Cerebellar nuclear complex (tissue), 1 donor: ENCODE measurements at places on chromosomes 5 and 9.

GRCh38 chr9:81190659-81191058, 498.7 kb downstream of the TLE1 start:
- no peak for DNase-seq

- DNase-seq, result no peak
Measured at GRCh38 chr5:146640285-146640896, 124.4 kb upstream of the GPR151 start.

GRCh38 chr5:32571128-32571527, 14.2 kb upstream of the SUB1 start:
- DNase-seq, result no peak

DNA sequence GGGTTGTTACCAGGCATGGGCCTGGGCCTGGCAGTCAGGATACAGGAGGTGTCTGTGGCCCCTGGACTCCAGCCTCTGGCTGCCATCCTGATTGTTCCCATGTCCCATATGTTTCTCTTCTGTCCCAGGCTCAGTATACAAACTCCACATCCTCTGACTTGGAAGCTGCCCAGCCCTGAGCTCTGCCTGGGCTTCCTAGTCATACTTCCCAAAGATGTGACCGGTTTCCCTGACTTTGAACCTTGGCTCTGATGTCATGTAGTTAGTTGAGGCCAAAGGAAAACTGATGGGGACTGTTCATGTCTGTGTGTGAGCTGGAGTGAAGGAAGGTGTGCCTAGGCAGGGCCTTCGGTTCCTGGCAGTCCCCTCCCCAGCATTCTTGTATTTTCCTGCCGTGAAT, 50.4 kb downstream of the CYSTM1 start:
- no peak for DNase-seq

DNA sequence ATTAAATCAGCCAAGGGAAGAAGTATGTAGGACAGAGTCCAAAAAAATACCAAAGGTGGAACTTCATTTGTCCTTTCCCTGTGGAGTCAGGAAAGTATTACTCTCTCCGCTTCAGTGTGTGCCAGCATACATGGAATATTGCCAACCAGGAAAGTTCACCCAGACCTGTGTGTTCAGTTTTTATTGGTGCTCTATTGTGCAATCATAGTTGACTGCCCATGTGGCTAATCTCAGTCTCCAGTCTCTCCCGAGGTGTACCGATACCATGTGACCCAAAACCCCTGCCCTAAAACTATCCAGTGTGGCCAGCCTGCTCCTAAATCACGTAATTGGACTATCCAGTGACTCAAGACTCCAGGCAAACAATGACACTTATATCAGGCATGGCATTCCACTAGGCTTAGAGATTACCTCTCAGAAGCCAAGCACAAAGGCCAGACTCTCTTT, 38.8 kb downstream of the NFX1 start:
- no peak for DNase-seq

- no peak for DNase-seq
Measured at GRCh38 chr9:18639911-18640310, 166.0 kb downstream of the ADAMTSL1 start.
